ENCODE measurements at places on chromosomes 6 and 20.
A peak's percentile ranks its signal among the peaks of the same experiment; 100 is the strongest.

GRCh38 chr20:32364554-32365208 is 6.5 kb downstream of the ASXL1 start:
- no peak for DNase-seq

DNA sequence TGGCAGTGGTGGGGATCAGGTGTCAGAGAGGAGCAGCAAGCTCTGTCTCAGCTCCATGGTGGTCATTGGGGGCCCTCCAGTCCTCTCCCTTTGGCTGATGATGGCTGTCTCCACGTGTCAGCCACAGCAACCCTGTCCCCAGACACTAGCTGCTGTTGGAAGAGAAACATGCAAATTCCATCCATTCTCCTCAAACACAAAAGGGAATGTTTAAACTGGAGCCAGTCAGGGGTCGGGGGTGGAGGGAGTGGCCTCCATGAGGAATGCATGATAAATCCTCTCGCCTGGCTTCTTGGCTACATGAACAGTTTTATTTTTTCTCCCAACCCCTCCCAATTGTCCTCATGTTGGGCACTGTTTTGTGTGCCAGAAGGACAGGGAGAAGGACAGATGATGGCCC is 86.4 kb downstream of the EDN3 start:
- DNase-seq, result no peak

- no peak for DNase-seq
These were observed 20.3 kb downstream of the TTPAL start for GRCh38 chr20:44495802-44496481.

GRCh38 chr6:28563430-28564095 is 37.9 kb downstream of the GPX5 start:
- no peak for DNase-seq

DNA sequence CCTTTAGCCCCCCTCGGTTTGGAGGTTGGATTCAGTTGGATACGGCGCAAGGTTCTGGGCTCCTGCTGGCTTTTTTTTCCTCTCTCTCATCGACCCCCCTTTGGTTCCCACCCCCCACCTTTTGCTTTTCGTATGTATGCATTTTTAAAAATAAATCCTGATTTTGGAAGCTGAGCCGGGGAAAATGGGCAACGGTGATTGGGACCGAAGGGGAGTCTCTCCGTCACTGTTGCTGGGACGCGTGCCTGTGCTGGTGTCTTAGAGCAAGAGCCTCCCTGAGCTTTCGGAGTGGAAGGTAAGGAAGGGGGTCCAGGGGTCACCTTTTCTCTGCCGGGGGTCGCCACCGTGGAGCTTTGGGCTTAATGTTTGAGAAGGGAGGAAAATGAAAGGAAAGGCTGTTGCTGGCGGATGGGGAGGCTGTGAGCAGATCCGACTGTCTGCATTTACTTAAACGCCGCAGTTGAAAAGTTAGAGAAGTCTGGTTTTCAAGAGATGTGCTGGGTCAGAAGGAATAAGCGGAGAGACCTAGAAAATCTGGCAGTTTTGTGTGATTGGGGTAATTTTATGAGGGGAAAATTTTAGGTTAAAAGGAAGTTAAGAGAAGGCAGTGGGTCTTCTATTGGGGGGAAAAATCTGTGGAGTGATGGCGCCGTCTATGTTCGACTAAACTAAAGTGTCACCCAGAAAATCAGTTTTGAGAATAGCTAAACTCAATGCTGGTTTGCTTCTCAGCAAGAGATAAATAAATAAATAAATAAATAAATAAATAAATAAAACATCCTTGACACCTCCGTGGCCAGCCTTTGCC is 828 bp downstream of the ADGRB3 start:
- DNase-seq, result no peak

GRCh38 chr6:33317669-33318425 is at the start of gene ZBTB22:
Gene ZBTB22 (minus strand): TSS chr6:33317744. CDS start chr6:33316916, 828 bp downstream.
- DNase-seq, result peak; percentile 98

- no peak for DNase-seq
These were observed 96.4 kb downstream of the BANF2 start for GRCh38 chr20:17796091-17796563.

DNA sequence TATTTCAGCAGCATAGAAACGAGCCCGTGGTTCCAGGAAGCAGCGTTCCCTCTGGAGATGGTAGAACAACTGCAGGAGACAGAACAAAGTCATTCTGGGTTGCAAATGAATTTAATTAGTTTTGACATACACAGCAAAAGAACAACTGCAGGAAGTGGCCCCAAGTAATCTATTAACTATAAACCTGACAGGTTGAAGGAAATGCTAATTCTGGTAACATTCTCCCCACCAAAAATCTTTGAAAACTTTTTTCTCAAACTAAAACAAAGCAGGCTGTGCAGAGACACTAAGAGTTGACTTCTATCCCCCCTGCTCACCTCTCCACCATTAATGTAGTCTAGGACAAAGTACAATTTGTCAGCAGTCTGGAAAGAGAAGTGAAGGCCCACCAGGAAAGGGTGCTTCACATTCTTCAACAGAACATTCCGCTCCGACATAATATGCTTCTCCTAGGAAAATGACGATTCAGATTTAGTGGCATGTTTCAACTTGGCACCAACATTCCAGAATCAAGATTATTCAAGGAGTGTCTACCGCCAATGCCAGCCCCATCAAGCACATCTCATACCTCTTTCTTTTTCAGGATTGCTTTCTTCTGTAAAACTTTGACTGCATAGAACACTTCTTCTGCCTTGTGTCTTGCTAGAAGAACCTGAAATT is 120.4 kb upstream of the SLC2A12 start:
- no peak for DNase-seq

GRCh38 chr20:58930496-58930895 is 50.6 kb upstream of the NELFCD start:
- no peak for DNase-seq

GRCh38 chr20:48785801-48786200 is 42.0 kb downstream of the PREX1 start:
- no peak for DNase-seq

DNA sequence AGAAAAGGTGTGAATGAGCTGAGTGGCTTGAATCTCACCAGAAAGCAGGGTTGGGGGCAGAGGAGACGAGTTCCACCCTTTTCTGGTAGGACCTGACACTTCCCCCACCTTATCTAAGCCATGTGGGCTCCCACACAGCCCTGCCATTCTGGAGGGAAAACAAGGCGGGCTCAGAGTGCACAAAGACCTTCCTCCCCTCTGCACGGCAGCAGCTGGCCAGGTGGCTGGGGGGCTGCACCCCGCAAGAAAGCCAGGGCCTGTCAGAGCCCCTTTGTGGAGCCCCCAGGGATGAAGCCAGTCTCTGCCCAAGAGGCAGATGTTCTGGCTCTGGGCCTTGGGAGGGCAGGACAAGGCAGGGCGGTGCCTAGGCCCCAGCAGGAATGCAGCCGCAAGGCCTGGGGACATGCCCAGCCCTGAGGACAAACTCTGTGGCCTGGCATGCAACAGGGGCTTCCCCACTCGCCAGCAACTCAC is 48.4 kb upstream of the DSN1 start:
- no peak for DNase-seq

DNA sequence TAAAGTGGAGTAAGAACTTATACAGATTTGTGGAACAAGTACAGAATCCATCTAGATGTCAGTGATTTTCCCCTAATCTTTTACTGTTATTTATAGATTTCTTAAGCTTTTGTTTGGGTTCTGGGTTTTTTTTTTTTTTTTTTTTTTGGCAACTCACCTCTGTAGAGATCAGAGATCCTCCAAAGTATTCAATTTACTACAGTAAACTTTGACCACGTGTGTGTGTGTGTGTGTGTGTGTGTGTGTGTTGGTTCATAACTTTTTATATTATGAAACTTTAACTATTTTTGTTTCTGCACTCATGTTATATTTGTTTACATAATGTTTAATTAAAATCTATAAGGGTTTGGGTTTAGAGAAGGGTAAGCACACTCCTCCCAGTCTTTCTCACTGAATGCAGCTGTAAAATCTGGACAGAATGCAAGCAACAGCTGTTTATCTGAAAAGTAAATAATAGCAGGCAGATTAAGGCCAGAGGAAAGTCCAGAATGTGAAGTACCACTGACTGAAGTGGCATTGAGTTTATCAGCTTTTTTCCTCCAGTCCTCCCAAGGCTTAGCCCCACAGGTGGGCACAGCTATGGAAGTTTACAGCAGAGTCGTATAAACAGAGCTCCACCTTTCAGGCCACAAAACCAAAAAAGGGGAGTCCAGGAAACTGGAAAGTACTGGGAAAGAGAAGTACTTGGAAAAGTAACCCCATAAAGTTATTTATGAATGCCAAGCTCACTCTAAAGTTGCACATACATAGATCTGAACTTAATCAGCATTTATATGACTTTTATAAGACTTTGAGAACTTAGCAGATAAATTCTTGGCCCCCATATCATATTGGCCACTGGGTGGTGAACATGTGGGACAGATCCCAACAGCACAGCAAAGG is 43.0 kb upstream of the CD2AP start:
- DNase-seq, result no peak

DNA sequence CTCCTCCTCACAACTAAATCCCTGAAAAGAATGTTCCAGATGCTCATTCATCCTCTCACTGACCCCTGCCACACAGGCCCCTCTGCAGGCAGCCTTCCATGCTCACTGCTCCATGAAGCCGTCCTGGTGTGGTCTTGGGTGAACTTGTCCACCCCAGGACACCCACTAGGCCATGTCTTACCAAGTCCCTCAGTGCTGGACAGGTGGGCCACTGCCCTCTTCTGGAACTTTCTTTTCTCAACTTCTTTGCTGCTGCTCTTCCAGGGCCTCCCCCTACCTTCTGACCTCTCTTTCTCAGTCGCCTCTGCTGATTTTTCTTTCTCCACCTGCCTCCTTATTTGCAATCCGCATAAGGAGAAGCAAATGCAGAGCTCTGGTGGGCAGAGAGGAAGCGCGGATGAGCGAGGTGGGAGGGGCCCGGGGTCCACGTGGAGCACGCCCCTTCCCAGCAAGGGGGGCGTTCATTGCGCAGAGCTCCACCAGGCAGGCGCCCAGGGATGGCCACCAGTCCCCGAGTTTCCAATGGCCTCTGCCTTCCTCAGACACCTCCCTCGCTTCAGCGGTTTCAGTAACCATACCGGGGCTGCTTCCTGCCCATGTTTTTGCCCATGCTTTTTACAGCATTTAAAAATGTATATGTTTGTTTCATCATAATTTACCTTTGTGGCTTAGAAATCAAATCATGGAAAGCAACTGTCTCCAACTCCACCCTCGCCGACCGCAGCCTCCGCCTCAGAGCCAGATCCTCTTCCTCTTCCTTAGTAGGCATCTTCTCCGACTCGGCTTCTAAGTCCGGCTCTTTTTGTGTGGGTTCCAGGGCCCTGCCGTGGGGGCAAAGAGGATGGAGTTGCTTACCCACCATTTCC is 129.6 kb downstream of the ZDHHC14 start:
- no peak for DNase-seq

DNA sequence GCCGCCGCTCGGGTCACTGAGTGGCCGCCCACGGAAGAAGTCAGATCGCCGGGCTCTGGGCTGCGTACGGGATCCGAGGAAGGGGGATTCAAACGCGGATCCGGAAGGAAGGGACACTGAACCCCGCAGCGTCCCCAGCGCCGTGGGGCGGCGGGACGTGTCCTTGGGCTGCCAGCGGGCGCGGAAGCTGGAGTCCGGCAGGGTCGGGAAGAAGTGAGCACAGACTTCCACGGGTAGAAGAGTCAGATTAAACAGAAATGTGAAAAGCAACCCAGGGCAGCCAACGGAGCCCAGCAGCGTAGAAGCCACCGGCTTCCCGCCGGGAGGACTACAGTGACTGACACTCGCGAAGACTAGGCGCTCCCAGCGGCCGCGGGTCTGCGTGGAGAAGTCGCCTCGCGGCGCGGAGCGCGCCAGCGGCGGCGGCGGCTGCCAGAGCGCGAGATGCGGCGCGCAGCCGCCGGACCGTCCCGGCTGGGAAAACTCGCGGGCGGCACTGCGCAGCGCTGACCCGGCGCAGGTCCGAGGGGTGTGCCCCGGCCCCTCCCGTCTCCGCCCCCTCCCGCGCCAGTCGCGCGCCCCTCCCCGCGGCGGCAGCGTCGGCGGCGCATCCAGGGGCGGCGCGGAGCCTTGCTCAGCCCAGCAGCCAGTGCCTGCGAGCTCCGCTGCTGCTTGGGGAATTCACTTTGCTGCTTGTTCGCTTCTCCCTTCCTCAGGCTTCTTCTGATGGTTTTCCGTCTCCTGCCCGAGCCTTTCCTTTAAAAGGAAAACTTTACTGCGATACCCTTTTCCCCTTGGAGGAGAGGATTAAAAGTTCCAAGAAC is at the start of gene SAMD5:
TSS of gene SAMD5 (plus strand) at position 649 of the 824 bp plus-strand sequence. CDS start 239 bp downstream, outside the sequence.
- DNase-seq, result no peak

- DNase-seq, result no peak
These were observed 927.4 kb downstream of the KIF16B start for GRCh38 chr20:15645816-15646215.

GRCh38 chr6:143112084-143112768 is 51.5 kb downstream of the AIG1 start:
- no peak for DNase-seq

DNA sequence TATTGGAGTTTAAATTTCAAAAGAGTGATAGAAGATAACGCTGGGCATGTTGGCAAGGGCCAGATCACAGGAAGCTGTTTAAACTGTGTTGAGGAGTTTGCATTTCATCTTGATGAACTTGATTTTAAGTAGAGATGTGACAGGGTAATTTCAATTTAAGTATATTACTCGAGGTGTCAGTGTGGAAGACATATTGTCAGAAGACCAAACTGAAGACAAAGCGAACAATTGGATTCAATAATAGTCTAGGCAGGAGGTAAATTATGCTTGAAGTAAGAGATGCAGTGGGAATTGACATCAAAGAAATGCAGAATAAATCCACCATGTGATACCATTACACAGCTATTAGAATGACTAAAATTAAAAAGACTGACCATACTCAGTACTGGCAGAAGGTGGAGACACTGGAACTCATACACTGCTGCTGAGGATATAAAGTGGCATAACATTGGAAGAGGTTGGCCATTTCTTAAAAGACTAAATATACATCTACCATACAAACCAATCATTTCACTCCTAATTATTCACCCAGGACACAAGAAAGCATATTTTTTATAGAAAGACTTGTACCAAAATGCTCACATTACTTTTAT is 240.8 kb downstream of the ARHGAP18 start:
- no peak for DNase-seq

DNA sequence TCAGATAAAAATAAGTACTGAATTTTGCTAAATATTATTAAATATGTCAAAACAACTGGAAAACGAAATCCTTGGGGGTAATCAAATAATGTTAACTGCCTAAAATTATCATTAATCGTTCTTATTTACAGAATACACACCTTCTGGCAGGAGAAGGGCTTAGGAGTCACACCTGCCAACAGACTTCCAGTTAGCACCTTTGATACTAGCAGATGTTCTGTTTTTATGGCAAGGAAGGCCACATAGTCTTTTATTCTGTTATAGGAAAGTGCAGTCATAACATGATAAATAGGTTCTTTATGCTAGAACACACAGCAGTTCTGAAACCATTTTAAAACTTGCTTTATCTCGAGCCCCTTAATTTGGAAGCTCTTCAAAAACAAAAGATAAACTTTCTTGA is 464.1 kb downstream of the UTRN start:
- peak; percentile 9 for DNase-seq

DNA sequence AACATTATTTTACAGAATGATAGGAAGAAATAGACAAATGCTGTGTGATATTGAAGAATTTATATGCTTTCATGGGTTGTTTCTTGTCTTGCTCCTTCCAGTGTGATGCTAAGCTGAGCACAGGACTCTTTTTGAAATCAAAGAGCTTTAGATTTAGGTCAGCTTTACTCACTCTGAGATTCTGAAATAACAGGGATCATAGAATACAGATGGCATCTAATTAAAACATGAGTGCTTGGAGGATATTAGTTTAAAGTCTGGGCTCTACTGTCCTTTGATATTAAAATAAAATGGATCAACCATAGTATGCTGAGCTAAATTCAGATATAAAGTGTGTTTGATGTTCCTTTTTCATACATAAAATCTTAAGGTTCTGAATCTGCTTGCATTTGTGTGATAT is 29.6 kb downstream of the MLIP start:
- DNase-seq, result no peak
